ENCODE measurements at places on chromosomes 5 and 9.

DNA sequence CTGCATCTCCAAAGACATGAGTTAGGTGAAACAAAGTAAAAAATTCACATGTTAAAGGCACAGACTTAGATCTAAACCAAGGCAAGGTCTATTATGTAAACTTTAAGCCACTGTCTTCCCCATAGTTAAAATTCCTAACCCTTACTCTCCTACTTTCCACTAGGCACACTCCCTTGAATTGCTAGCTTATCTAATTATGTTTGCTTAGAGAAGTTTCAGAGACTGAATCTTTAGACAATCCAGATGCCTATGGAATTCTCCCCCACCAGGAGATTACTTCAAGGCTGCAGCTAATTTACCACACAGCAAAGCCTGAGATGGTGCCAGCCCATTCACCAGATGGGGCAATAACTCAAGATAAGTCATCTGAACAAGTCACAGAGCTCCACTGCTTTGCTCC lies 803.1 kb upstream of the COX7C start:
- DNase-seq, result peak; percentile 32

- no peak for DNase-seq
Observed at GRCh38 chr9:125990793-125991220, 243.6 kb downstream of the PBX3 start.

DNA sequence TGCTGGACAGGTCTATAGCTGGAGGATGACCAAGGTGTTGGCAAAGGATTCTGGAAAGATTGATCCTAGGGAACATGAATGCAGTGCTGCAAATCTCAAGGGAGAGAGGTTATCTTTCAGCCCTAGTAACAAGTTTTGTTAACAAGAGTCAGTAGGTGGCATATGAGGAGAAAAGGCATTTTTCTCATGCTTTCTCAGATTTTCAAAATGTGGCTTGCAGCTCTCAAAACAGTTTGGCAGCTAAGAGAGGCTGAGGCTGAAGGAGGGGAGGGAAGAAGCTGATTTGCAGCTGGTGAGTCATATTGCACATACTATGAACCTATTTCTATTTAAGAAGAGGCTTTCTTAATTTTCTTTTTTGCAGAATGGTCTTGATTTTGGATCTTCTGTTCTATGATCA lies 64.3 kb upstream of the PCA3 start:
- DNase-seq, result no peak

DNA sequence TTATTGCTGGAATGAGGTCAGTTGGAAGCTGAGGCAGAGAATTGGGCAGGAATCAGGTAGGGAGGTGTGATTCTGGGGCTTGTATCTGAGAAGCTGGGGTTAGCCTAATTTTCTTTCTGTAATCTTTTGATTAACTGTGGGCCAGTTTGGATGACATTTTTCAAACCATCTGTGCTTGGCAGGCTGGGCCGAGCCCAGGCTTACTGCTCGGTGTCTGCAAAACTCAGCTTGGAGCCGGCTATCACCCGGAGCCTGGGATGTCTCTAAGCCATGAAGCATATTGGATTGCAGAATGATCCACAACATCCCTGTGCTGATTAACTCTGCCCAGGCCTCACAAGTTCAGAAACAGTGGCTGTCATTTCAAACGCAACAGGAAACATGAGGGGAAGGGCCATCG lies 26.5 kb downstream of the KCNMB1 start:
- no peak for DNase-seq

DNA sequence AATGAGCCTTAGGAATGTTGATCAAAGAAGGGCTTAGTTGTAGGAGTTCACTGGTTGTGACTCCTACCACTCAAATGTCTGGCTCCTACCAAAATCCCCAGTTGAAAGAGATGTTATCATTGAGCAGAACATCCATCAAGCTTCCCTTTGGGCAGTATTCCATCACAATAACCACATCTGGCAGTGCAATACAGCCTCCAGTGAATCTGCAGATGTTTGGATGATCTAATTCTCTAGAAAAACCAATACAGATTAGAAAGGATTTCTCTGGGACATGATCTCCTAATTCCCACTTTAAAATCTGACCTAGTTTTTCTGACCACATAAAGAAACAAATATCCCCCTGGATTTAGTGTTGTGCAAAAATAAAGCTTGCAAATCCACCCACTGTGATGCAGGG lies 81.6 kb downstream of the TMEM215 start:
- no peak for DNase-seq
